SW 1271 (cell line): ENCODE measurements at places on chromosomes 13 and 19.

- DNase-seq = no peak
Measured at GRCh38 chr19:12155324-12155860, 1.1 kb downstream of the ZNF625 start.

DNA sequence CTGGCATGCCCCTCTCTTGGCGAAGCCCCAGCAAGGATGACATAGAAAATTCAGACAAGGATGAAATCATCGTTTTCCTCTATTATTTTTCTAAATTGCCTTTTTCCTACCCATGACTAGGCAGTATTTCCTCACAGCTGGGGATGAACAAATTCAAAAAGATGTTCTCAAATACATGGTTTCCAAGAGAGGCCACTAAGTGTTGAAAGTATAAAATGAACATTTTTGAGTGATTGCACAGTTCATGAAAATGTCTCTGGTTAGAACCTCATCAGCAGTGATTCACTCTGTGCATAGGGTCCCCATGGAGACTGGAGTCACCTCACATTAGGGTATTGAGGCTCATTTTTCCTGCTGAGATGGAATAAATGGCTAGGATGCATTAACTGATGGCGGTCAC is 373.7 kb downstream of the DNAJC15 start:
- no peak for DNase-seq

DNA sequence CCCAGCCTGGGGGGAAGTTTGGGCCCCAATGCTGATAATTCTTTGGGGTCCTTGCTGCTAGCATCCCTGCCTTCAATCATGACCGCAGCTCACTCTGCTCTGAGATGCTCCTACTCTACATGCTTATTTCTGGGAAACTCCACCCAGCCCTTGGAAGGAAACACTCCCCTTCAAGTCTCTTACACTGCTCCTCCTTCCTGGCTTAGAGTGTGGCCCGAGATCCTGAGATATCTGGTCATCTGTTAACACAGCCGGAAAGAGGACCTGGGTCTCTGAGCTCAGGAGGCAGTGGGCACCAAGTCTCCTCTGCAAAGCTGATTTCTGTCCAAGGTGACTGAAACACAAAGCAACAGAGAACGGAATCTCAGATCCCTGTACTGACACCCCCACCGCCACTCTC is 33.0 kb downstream of the CYP4F2 start:
- no peak for DNase-seq

DNA sequence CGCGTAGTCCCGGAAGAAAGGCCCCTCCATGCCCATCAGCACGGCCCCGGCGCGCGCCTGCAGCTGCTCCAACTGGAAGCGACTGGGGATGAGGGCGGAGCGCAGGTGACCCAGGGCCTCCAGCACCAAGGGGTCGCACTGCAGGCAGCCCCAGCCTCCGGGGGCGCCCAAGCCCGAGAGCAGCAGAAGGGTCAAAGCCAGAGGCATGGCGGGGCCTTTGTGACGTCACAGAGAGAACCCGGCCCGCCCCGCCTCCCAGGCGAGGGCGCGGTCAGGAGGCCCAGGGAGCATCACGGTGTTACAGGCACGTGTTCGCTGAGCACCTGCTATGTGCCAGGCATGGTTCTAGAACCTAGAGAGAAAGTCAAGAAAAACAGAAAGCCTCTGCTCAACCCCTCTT is at the start of gene IZUMO2:
Gene IZUMO2 (minus strand): TSS at position 294 of the 400 bp plus-strand sequence. CDS start 87 bp downstream, at position 207.
- DNase-seq = no peak

DNA sequence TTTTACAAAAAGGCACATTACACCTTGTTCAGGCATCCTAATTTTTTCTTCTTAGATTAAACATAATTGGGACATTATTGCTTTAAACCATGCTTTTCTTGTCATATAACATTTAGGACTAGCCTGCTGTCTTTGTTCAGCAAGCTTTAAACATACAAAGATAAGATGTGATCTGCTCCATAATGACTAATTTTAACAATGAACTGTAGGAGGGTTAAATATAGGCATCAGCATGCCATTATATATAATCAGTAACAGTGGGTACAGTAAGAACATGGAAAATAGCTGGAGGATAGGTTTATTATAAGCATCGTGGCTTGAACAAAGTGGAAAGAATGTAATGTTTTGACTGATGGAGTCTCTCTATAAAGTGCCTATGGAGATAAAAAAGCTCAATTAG is 661.7 kb downstream of the SLITRK6 start:
- no peak for DNase-seq
